Immature natural killer cell (primary cell): ENCODE measurements at places on chromosomes 3 and 15.
A peak's percentile ranks its signal among the peaks of the same experiment; 100 is the strongest.

- no peak for DNase-seq
Observed at GRCh38 chr3:114962189-114962588, 184.9 kb downstream of the ZBTB20 start.

DNA sequence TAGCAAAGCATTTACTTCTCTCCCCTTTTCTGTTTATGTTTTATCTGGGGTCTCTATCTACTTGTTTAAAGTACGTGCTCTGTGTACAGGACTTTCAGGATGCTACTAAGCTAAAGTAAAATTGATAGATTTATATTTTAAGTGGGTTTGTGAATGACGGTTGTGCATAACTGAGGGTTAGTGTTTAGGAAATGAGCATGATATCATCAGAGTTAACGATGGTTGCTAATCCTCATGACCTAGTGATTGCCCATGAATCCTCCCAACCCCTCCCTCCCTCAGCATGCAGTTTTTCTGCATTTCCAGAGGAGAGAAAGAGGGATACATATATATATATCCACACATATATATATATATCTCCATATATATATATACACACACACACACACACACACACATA, 957.2 kb downstream of the TUSC7 start:
- no peak for DNase-seq

GRCh38 chr3:73511571-73512525, 112.9 kb downstream of the PDZRN3 start:
- no peak for DNase-seq

DNA sequence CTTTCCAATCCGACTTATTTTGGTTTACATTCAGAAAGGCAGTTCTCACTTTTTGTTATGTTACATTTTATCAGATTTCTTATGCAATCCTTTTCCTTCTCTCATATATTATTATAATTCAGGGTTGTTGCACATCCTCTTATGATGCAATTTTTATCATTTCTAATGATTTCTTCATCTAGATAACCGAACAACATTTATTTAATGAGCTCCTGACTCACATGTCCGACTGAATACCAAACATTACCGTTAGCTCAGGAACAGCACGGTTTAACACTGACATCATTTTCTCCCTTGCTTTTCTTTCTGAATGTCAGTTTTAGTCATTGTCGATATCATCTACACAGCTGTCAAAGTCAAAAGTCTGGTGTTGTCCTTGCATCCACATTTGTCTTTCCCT, 199.2 kb downstream of the BCHE start:
- no peak for DNase-seq

DNA sequence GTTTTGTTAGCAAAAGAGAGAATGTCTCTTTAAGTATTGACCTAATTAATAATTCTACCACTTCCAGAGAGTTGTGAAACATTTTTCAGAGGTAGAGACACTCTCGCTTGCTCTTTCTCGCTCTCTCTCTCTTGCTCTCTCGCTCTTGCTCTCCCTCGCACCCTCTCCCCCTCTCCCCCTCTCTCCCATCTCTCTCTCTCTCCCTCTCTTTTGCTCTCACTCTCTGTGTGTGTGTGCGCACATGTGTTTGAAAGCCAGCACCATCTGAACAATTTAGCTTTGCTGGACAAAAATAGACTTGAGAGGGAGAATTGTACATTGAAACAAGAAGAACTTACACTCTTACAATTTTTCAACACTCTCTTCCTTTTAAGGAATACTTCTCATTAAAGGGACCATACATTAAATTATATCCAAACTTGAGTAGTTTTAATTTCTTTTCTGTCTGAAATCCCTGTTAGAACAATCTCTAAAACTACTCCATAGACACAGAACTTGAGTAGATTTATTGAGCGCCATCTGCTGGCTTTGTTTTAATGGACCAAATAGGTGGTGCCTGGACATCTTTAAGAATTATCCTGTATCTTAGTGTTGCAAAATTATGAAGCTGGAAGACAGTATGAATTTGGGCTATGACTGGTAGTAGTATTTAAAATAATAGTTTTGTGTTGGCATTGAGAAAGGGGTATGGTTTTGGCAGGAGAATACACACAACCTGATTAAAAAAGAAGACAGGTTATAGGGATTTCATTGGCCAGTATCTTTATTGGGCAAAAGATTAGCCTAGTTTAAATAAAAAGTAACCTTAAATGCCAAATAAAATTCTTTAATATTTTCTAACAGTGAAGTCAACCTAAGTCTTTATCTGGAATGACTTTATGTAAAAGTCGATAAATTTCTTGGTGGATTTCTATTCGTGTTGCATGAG, 124.6 kb downstream of the AKAP13 start:
- peak; percentile 38 for DNase-seq

DNA sequence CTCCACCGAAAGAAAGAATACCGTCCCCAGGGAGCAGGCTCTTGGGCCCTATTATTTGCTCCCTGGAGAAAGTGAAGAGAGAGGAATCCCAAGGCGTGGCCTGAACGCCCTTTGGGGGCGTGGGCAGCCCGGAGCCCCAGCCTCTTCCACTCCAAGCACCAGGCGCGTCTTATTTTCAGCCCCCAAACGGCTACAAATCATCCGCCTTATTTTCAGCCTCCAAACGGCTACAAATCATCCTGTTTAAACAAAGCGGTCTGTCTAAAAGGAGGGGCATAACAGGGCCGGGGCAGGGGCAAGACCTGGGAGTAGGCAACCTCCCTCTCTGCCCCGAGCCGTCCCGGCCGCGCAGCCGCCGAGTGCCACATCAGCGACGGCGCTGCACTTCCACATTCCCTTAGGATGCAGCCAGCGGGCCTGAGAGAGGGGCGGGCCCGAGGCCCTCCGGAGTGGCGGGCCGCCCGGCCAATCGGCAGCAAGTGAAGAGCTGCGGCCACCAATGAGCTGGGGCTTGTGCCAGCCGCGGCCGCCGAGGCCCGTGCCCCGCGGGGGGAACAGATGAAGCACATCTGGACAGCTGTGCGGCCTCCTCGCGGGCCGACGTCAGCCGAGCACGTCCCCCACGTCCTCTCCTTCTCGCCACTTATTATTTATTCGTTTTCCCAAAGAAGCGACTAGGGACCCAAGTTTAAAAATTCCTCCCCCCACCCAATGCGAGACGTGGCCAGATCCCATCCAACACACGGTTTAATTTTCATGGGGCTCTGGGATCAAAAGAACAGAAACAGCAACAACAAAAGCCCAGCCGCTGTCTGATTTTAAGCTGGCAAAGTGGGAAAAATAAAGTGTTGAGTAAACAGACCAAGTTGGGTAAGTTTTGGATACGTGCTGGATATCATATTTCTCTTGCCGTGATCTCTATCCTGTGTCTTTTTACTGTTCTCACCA, at the start of gene TMEM45A:
TMEM45A (plus strand) TSS at position 561 of the 948 bp plus-strand sequence. CDS start 62,593 bp downstream, outside the sequence.
- DNase-seq: peak; percentile 77

DNA sequence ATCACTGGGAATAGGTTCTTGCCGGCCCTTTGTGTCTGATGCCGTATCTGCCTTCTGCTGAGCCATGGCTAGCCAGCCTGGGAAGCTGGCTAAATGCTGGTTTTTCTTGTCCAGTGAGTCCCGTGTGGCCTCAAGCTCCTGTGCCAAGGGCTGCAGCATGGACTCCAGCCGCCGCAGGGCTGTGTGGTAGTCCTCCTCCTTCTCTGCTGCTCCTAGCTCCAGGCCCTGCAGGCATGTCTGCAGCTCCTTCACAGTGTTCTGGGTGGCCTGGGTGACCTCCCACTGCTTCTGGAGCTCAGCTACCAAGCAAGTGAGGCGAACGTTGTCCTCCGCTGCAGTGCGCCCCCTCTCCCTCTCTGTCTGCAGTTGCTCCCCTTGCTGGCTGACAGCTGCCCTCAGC, 24.9 kb downstream of the CXCR6 start:
- DNase-seq: no peak

GRCh38 chr15:25936004-25936403, 72.9 kb upstream of the ATP10A start:
- no peak for DNase-seq
